ENCODE measurements at places on chromosomes 7 and 10.

DNA sequence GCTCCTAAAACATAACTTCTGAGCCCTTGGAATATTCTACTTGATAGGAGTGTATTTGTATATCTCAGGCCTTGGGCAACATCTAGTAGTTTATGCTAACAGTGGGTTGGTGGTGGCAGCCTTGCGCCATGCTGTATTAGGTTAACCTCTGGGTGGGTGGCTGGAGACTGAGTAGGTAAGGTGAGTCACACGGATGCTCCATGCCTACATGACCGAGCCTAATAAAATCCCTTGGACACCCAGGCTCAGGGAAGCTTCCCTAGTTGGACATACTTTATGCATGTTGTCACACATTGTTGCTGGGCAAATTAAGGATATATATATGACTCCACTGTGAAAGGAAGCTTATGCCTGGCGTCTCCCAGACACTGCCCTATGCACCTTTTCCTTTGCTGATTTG, 6.0 kb upstream of the DAGLB start:
- peak; percentile 94 for DNase-seq

DNA sequence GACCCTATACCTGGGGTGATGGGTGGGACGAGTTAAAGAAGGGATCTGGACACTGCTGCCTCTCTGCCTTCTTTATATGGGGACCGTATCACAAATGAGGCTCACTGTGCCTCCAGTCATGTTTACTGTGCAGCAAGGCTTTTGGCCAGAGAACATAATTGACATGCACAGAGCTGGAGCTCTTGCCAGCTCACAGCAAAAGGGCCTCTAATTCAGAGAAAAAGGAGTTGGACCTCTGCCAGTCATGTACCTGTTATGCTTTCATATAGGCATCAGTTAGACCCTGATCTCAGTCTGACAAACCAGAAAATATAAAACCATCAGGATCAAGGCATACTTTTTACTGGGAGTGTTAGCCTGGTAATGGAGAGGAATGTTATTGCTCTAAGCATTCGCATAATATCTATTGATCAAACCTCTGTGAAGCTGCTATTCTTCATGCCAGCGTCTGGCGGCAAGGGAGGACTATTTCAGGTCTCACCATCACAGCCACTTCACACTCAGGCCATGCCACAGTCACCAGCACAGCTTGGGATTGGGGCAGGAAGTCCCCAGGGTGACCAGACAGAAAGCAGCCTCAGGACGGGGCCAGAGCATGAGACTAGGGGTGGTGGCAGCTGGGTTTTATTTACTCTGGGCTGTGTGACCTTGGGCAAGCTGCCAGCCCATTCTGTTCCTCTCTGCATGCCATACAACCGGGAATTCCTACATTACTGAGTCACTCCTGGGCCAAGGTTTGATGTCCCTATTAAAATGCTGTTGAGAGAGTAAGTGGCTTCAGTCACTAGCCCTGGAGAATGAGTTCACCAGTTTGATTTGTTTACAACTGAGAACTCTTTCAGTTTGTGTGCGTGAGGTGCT, 90.1 kb downstream of the NPSR1 start:
- peak; percentile 79 for DNase-seq

DNA sequence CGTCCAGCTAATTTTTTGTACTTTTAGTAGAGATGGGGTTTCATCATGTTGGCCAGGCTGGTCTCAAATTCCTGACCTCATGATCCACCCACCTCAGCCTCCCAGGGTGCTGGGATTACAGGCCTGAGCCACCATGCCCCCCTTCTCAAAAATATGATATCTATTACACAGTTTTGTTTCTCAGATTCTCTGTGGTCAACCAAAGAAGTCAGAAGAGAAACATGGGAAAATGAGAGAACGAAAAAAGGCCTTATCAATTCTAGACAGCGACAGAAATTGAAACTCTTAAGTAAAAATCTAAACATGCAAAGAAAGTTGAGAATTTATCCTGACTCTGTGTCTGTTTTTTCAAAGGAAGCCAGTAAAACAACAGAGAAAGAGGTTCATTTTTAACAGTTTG, 283.8 kb upstream of the PLXDC2 start:
- no peak for DNase-seq

- no peak for DNase-seq
Observed at GRCh38 chr10:8054244-8054493, 319 bp upstream of the GATA3 start.

- peak; percentile 78 for DNase-seq
Observed at GRCh38 chr10:76117949-76118348, 686.5 kb downstream of the LRMDA start.

DNA sequence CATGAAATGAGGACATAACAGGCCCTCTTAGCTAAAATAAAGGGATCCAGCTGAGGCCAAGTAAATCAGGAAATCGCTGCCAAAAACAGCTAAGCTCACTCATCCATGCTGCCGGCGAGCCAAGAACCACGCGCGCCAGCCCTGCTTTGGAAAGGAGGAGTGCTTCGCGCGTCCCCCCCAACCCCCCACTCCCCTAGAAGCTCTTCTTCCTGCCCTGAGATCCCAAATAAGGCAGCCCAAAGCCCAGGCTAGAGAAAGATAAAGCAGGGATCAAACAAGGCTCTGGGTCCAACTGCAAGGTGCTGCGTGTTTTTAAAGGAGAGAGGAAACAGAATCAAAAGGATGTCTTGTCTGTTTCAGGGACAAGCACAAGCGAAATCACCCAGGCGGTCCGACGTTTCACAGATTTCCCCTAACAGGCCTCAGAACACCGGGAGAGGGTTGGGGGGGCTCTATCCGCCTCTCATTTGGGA, 168.3 kb upstream of the AUTS2 start:
- DNase-seq = no peak

- DNase-seq = no peak
Observed at GRCh38 chr7:100692578-100692961, 1.5 kb downstream of the GIGYF1 start.

GRCh38 chr10:78600740-78601139, 468.0 kb upstream of the ZMIZ1 start:
- DNase-seq = no peak

DNA sequence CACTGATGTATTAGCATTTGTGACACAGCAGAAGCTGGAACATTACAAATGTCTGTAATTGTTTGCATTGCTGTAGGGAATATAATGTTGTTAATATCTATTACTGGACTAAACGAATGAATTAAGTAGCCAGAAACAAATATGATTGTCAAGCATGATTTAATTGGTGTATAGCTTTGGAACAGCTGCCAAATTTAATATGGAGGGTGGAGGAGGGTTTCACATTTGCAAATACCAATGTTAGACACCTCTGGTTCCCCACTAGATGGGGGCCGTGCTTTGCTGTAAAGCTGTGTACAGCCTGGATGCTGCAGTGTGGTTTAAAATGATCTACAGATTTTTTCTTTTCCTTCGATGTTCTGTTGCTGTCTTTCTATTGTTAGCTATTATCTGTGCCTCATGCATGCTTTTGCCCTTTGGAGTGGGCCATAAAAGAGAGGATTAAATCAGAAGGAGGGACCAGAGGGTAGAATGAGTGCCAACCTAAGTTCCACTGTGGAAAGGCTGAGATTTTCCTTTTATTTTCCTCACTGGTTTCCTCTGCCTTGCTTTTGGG, 23.1 kb downstream of the DNAJB9 start:
- DNase-seq = peak; percentile 35

DNA sequence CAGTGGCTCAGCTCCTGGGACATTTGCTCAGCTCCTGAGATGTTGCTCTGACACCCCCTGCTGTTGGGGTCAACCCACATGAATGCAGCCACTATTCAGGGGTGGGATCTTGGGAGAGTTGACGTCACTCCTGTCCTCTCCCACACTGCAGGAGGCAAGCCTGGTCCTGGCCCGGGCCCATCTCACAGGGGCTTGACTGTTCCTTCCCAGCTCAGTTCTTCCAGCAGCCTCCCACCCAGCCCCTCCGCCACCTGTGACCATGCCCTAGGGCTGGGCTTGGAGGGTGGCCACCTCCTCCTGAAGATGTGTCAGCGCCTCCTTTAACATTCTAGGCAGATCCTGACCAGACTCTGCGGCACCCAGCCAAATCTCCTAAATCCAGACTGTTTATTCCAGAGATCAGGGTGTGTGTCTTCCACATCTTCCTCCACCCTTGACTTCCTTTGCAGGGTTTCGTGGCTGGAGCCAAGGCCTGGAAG, 19.1 kb upstream of the OPALIN start:
- no peak for DNase-seq

DNA sequence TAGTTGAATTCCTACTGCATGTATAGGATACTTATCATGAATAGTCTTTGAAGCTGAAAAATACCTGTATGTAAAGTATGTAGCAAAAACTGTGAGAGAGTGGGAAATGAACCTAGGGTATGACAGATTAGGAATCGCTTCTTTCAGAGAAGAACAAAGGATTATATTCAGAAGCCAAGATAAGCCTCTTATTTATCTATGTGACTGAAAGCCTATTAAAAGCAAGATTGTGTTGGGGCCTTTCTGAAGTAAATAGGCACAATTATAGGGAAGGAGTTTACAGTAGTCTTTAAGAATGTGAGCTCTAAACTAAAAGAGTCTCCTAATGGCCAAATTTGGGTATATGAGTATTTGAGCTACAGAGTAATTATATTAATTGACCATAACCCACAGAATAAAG, 102.1 kb downstream of the MTERF1 start:
- no peak for DNase-seq

- no peak for DNase-seq
Observed at GRCh38 chr7:14717816-14718215, 184.7 kb downstream of the DGKB start.

DNA sequence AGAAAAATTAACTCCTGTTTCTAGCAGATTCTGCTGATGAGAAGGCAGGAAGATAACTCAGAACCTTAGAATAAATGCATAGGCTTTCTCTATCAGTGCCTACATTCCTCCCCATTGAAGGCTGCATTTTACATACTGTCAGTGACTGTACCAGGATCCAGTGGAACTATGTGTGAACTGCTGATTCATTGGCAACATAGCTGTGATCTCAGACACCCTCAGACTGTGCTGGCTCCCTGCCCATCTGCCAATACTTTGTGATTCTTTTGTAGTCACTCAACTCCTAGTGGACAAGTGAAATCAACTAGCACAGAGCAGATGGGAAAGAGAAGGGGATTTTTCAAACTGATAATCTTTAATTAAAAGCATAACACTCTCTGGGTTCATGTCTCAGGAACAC, 375.8 kb downstream of the MDFIC start:
- DNase-seq = peak; percentile 60

DNA sequence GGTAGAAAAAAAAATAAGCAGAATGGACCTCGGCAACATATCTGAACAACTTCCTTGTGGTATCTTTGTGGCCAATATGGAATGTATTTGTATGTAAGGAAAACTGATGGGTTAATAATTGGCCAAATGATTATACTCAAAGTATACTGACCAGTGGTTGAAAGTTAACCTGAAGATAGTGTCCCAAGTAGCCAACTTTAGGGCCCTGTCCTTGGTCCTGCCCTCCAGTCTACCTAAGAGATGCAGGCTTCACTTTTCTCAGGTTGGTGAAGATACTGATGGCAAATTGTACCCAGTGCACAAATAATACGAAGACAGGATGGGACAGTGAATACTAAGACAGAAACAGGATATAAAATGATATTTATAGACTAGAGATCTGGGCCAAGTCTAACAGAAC, 109.2 kb downstream of the SORCS3 start:
- no peak for DNase-seq

DNA sequence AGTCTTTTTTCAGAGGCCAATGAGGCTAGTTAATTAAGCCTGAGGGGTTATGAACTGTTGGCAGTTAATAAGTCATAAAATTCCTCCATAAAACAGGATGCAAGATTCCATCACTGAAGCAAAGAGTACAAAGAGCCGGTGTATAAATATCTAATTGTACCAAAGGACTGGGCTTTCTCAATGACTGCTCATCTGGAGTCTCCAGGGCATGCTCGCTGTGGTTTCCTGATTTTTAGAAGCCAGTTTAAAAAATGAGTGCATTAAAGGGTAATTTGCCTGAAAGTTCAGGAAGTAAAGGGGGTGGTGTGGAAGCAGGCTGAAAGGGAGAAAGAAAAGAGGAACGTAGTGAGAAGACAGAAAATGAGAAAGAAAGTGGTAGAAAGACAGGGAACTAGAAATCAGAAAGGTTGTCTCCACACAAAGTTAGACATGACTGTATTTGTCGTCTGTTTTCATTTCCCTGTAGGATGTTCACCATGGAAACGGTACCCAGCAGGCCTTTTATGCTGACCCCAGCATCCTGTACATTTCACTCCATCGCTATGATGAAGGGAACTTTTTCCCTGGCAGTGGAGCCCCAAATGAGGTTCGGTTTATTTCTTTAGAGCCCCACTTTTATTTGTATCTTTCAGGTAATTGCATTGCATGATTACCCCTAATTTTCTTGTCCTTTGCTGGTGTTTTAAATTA, 282.3 kb downstream of the TWIST1 start:
- DNase-seq = peak; percentile 40

- peak; percentile 95 for DNase-seq
Observed at GRCh38 chr10:33661580-33662336, 327.3 kb upstream of the NRP1 start.

- no peak for DNase-seq
Observed at GRCh38 chr7:5223646-5224340, 33.8 kb downstream of the WIPI2 start.

GRCh38 chr10:104614245-104614831, 26.8 kb upstream of the SORCS3 start:
- DNase-seq = peak; percentile 36

GRCh38 chr7:107592361-107593024, 12.4 kb downstream of the BCAP29 start:
- peak; percentile 85 for DNase-seq

DNA sequence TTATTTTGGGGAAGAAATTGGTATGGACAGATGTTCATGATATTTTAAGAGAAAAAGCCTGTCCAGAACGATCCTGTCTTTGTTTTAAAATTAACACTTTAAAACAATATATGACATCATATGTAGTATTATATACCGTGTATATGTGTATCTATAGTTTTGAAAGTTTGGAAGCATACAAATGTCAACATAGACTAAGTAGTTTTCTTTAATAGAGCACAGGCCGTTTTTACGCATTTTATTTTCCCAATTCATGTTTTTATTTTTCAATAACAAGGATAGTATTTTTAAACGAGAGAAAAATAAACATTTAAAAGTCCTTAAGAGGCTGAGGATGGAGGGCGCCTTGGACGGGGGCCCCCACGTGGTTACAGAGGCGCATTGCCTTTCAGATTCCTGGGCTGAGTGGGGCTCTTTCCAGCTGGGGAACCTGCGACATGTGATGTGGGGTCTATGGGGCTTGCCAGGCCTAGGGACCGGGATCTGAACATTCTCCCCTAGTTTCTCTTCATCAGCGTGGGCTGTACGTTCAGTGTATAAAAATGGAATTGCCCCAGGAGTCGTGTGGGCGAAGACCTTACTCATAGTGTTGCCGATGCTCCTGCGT, 127.8 kb upstream of the ZNF746 start:
- DNase-seq = peak; percentile 82

- no peak for DNase-seq
Observed at GRCh38 chr7:130351791-130352090, 7.1 kb downstream of the CPA5 start.

GRCh38 chr10:117865945-117866344, 180.8 kb downstream of the RAB11FIP2 start:
- no peak for DNase-seq
